ENCODE measurements at places on chromosomes 6 and 20.

- no peak for DNase-seq
Observed at GRCh38 chr6:131552572-131552971, 20.5 kb upstream of the ARG1 start.

DNA sequence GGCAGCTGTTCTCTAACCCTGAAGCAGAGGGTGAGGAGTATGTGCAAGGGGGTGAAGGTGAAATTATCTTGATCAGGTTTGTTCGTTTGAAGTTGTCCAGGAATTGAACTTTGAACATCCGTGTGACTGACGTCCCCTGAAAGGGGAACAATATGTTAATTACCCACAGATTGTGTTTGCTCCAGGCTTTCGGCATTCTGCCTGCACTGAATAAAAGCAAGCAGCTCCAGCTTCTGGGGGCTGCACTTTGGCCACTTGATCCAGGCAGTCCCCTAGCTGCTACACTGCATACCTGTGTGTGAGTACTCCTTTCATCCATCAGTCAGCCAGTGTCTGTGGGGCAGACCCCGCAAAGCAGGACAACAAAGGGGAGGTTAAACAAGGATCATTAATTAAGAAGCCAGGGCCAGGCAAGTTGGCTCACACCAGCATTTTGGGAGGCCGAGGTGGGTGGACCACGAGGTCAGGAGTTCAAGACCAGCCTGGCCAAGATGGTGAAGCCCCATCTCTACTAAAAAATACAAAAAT is 104.8 kb upstream of the BTN3A2 start:
- no peak for DNase-seq

DNA sequence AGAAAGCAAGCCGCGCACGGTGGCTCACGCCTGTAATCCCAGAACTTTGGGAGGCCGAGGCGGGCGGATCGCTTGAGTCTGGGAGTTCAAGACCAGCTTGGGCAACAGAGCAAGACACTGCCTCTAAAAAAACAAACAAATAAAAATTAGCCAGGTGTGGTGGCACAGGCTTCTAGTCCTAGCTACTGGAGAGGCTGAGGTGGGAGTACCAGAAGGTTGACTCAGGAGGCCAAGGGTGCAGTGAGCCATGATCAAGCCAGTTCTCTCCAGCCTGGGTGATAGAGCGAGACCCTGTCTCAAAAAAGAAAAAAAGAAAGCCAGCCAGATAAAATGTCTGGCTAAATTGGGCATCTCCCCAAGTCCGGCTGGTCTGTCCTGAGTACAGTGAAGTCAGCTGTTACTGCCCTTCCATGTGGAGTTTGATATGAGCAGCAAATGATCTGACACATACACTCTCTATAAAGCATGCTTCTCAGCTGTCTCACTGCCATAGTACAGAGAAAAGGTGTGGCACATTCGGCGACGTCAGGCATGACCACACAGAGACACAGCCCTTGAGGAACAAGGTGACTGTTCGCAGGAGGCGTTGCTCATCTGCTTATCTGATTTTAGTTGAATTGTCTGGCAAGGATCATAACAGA is 13.0 kb downstream of the CD83 start:
- no peak for DNase-seq

- DNase-seq = no peak
Observed at GRCh38 chr6:132382630-132383175, 18.6 kb downstream of the MOXD1 start.

DNA sequence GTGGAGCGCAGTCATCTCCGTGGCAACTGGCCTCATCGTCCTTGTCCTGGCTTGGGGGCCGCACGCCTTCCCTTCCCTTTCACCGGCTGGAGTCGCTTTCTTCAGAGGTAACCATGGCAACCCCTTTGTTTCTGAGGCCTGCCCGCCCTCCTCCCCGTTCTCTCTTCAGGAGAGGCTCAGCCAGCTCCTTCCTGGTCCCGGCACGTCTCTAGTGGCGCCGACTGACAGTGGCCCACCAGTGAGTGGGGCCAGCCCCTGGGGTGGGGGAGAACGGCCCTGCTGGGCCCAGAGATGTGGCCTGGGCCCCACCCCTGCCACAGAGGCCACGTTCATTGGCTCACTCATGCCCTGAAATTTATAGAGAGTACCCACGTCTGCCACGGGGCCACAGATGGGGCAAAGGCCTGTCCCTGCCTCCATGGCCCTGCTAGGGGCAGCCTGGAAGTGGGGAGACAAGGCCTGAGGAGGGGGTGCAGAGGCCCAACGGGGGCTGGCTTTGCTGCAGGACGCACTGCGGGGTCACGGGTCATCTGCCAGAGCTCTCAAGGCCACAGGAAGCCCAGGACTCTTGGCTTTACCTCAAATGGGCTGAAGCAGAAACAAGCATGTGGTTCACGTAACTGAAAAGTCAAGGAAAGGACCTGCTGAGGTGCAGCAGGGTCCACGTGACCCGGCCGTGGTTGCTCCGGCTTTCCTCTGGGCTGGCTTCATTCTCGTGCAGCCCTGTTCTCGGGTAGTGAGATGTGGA is 1.4 kb upstream of the OSBPL2 start:
- no peak for DNase-seq

DNA sequence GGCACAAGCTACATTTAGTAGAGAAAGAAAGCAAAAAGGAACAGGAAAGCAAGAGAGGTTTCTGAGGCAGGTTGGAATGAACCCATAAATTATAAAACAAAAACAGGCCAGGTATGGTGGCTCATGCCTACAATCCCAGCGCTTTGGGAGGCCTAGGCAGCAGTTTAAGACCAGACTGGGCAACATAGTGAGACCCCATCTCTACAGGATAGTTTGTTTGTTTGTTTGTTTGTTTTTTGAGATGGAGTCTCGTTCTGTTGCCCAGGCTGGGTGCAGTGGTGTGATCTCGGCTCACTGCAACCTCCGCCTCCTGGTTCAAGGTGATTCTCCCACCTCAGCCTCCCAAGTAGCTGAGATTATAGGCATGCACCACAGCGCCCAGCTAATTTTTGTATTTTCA is 49.0 kb downstream of the AFG1L start:
- DNase-seq = no peak

DNA sequence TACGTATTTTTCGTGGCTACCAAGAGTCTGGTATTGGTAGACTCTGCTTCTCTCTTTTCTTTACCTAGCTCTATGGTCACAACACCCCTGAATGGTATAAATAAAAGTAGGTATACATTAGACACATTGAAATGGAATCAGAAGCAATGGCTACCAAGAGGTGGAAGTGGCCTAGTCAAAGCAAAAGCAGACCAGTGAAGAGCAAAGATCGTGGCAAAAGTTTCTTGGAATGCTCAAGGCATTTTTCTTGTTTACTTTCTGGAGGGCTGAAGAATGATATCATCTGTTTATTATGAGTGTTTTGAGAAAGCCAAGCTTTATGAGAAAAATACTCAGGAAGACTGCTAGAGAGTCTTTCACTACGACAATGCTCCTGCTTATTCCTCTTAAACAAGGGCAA is 28.6 kb upstream of the MOCS1 start:
- no peak for DNase-seq

DNA sequence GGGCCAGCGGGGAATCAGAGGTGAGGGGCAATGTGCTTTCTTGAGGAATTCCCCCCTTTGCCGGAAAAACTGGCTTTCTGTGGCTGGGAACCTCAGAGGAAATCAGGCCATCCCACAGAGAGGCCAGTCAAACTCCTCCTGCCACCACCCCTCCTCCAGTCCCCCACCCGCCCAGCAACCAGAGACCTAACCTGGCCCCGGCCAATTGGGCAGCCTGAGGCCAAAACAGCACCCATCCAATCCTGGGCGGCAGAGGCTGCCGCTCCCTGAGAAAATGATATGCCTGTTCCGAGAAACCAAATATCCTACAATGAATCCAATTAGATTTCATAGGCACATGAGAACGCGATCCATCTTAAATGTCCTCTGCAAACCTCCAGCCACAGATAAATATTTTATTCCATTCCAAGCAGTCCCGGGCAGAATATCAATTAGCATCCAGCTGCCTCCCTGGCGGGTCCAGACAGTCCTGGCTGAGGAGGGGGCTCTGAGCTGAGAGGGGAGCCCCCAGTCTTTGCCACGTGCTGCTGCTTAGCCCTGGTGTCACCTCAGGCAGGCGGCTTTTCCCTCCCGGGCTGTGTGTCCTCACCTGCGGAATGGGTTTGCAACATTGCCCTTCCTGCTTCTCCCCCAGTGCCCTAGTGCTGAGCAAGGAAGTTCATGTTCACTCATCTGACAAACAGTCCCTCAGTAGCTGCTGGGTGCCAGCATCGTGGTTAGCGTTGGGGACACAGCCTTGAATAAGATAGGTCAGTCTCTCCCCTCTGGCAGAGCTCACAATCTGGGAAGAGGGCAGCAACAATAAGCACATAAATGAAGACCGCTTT is 95.0 kb downstream of the DLGAP4 start:
- no peak for DNase-seq

DNA sequence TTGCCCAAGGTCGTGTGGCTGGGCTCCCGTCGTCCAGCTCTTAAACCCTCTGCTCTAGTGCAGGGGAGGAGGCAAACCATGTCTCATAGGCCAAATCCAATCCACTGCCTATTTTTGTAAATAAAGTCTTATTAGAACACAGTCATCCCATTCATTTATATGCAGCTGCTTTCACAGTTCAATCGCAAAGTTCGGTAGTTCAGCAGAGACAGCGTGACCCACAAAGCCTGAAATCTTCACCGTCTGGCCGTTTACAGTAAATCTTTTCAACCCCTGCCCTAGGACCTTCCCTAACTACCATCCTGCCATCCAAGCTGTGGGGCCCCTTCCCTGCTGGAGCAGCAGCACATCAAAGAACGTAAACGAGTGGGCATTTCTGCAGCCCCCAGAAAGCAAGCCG is 65.9 kb downstream of the EYA2 start:
- DNase-seq = no peak

DNA sequence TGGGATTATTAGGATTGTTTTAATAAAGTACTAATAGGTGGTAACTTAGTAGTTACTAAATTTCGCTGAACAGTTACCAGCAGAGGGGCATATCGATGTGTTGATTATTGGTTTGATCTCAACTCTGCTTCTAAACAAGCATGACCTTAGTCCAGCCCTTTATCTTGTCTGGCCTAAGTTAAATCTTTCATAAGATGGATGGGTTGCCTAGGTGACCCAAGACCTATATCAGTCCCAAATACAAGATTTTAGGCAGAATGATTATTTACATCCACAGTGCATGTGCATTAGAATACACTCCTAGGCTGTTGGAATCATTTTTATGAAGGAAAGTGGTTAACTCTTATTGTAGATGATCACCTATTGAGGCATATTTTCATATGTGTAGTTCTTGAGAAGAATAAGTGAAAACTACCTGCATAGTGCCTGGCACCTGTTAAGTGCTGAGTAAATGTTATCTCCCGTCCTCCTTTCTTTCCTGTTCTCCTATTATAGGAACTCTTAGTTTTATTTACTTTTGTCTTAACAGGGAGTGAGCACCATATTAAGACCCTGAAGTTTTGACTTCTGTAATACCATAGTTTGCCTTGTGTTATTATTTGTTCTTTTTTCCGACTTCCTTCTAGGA is 1.1 kb downstream of the HSF2 start:
- DNase-seq = no peak

GRCh38 chr20:35436177-35436573 is 1.9 kb downstream of the GDF5 start:
- no peak for DNase-seq

DNA sequence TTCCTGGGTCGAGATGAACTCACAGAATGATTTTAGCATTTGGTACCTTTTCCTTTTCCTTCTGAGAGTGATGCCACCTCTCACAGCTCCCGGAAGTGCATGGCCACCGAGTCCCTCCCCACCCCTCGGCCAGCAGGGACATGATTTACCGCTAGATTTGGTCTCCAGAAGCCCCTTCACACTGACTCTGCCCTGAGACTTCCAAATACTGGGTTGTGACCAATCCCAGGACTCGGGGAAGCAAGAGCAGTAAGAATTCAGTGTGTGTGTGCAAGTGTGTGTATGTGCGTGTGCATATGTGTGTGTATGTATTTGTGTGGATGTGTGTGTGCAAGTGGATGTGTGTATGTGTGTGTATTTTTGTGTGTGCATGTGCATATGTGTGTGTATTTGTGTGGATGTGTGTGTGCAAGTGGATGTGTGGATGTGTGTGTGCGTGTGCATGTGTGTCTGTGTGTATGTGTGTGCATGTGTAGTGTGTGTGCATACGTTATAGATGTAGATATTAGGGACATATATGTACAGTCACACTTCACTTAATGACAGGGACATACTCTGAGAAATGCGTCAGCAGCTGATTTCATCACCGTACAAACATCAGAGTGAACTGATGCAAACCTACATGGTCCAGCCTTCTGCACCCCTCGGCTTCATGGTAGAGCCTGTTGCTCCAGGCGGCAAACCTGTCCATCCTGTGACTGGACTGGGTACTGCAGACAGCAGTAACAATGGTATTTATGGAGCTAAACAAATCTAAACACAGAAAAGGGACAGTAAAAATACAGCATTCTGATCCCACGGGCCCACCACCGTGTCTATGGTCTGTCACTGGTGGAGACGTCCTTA is 374.5 kb downstream of the TAF4 start:
- DNase-seq = no peak

- DNase-seq = no peak
Observed at GRCh38 chr6:53309901-53310300, 38.8 kb downstream of the ELOVL5 start.
